ENCODE measurements at places on chromosomes 16 and 17.

- H3K4me3 ChIP-seq, result no peak overlapping the region
- no peaks in the 10 kb centered on the region for H3K36me3 ChIP-seq
- DNase-seq, result peak; percentile 67
These were observed 2.7 kb downstream of the NDUFAF8 start for GRCh38 chr17:81241648-81242420.

GRCh38 chr16:49875806-49876715, 20.1 kb upstream of the ZNF423 start:
- H3K4me3 ChIP-seq, result no peak overlapping the region
- peaks cover 2% of the 10 kb centered on the region for H3K36me3 ChIP-seq
- DNase-seq, result no peak

DNA sequence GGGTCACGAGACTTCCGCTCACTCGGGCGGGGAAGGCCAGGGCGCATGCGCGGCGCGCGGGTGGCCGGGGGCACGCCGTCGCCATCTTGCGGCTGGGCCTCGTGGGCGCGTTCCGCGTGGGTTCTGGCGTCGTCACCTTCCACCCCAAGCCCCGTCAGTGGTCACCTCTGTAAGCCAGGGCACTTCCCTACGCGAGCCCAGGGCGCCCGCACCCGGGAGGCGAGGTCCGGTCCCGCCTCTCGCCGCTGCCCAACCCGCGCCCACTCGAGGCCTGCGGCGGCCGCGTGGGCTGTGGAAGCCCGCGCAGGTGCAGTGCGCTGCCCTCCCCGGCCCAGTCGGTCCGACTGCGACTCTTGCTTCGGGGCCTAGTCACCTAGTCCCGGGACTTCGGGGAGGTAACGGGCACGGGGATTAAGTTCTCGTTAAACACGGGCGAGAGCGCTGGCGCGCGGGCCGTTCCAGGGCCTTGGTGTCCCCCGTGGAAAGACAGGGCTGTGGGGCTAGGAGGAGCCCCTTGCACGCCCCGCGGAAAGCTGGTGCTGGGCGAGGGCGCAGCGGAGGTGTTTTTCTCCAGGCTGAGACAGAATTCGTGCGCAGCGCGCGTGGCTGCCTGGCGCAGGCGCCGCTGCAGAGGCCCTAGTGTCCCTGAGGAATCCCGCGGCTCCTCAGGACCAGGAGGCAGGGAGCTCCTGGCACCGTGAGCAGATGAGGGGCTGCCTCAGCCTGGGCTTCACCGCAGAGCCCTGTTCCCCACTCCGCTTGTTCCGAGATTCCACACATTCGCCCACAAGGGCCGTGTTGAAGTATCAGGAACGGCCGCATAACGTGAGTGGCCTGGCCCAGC, 472 bp upstream of the ARHGDIA start:
- no peaks in the 10 kb centered on the region for H3K27me3 ChIP-seq
- peak overlapping the region; percentile 95 for H3K27ac ChIP-seq
- DNase-seq, result peak; percentile 95
- H3K4me1 ChIP-seq, result peaks cover 46% of the 10 kb centered on the region
- H3K36me3 ChIP-seq, result peaks cover 2% of the 10 kb centered on the region

DNA sequence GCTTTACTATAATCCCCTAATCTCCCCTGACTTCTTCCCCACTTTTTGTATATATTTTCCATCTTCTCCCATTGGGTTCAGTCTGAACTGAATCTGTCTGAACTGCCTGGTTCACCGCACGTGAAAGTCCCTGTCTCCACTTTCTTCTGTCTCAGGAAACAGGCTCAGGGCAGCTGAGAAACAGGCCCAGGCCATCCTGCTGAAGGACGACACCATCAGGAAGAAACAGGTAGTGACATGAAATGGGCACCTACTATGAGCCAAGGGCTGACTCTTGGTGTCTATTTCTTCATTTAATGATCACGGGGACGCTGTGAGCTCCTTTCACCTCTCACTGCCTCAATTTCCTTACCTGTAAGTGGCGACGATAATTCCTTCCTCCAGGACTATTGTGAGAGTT, 90.5 kb upstream of the HSBP1 start:
- peaks cover 4% of the 10 kb centered on the region for H3K27me3 ChIP-seq
- no peaks in the 10 kb centered on the region for H3K36me3 ChIP-seq
- H3K4me1 ChIP-seq, result no peaks in the 10 kb centered on the region
- no peak overlapping the region for H3K4me3 ChIP-seq
- no peak for DNase-seq

All from naive thymus-derived CD8-positive, alpha-beta T cell (primary cell).